ENCODE measurements at places on chromosomes 3 and 15. TPM values are rescaled to one million over a fixed set of nuclear protein-coding genes. Genes with fewer than 3 reads are reported as not detected.

PDZRN3 gene
- total RNA-seq, result not detected

INKA1 gene
- total RNA-seq, result 2.8 TPM

MITF gene
- total RNA-seq, result 6.8 TPM

GCSAM gene
- not detected for total RNA-seq

WDR93 gene
- 0.21 TPM for total RNA-seq

SLC2A2 gene
- not detected for total RNA-seq

RASL12 gene
- 0.18 TPM for total RNA-seq

COMMD2 gene
- 37.3 TPM for total RNA-seq

ADAMTS9 gene
- total RNA-seq, result 0.63 TPM

MASP1 gene
- not detected for total RNA-seq

FGF12 gene
- total RNA-seq, result 0.67 TPM

ERC2 gene
- total RNA-seq, result 0.14 TPM

ARIH2 gene
- total RNA-seq, result 57.9 TPM

HYAL1 gene
- 0.54 TPM for total RNA-seq

PTPN23 gene
- total RNA-seq, result 23.0 TPM

PPP1R14D gene
- total RNA-seq, result not detected

OIP5 gene
- 13.3 TPM for total RNA-seq

SCAANT1 gene
- total RNA-seq, result not detected

Measured in A549 treated with AZD2906 at 1 μM for 4 hours (cell line).